ENCODE measurements at places on chromosomes 6 and 20.
A peak's percentile ranks its signal among the peaks of the same experiment; 100 is the strongest.

GRCh38 chr20:24462460-24463010 lies 6.9 kb upstream of the SYNDIG1 start:
- DNase-seq: no peak

- no peak for DNase-seq
Observed at GRCh38 chr6:148348778-148349177, 6.1 kb downstream of the SASH1 start.

GRCh38 chr20:55116598-55116997 lies 641.2 kb downstream of the DOK5 start:
- DNase-seq: no peak

DNA sequence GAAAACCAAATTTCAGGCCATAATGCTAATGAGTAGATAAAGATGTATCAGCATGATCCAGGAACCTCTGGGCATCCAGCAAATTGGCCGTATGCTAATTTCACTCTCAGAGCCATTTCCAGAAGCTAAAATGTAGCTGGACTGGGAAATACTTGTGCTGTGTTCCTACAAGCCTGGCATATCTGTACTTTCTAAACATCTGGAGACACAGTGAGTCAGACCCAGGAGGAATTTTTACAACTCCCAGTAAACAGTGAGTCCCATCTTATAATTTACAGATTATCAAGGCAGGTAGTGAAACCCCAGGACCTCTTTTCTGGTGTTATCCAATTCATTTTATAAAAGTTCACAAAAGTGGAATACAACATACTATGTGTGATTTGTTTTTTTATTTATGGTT lies 683.0 kb upstream of the ADGRB3 start:
- peak; percentile 35 for DNase-seq

- DNase-seq: peak; percentile 56
Observed at GRCh38 chr6:113630738-113631535, 226.2 kb upstream of the MARCKS start.

- no peak for DNase-seq
Observed at GRCh38 chr6:15150207-15150606, 95.7 kb upstream of the JARID2 start.

GRCh38 chr6:150627585-150628025 lies 27.9 kb downstream of the PLEKHG1 start:
- DNase-seq: peak; percentile 19
